ENCODE measurements at places on chromosomes 6 and 20.

DNA sequence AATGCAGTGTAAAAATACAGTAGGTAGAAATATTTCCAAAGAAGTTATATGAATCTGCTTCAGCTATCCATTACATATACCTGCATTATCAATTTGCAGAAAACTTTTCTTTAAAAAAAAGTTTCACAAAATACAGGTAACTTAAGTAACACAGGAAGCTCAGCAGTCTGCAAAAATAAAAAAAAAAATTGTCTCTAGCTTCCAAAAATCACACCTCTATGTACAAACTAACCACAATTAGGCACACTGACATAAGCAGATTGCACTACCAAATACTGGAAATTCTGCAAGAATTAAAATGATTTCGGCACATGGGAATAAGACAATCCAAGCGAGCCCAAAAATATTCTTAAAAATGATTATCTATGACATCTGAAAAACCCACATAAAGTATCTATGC, 41.2 kb downstream of the ME1 start:
- no peak for DNase-seq

GRCh38 chr6:108437821-108438220, 122.9 kb upstream of the FOXO3 start:
- no peak for DNase-seq

GRCh38 chr6:142706210-142706609, 238.8 kb downstream of the HIVEP2 start:
- DNase-seq = peak; percentile 51

- DNase-seq = no peak
Measured at GRCh38 chr6:128403618-128404444, 116.6 kb downstream of the PTPRK start.

- no peak for DNase-seq
Measured at GRCh38 chr6:72724545-72724944, 102.7 kb downstream of the KCNQ5 start.

- DNase-seq = peak; percentile 24
Measured at GRCh38 chr6:114108119-114109002, 137.4 kb upstream of the HDAC2 start.

- no peak for DNase-seq
Measured at GRCh38 chr20:62676976-62677375, 31.7 kb upstream of the NTSR1 start.

GRCh38 chr6:153073841-153074240, 57.2 kb downstream of the RGS17 start:
- DNase-seq = peak; percentile 31

GRCh38 chr6:111805511-111806164, 67.6 kb downstream of the FYN start:
- DNase-seq = peak; percentile 65

DNA sequence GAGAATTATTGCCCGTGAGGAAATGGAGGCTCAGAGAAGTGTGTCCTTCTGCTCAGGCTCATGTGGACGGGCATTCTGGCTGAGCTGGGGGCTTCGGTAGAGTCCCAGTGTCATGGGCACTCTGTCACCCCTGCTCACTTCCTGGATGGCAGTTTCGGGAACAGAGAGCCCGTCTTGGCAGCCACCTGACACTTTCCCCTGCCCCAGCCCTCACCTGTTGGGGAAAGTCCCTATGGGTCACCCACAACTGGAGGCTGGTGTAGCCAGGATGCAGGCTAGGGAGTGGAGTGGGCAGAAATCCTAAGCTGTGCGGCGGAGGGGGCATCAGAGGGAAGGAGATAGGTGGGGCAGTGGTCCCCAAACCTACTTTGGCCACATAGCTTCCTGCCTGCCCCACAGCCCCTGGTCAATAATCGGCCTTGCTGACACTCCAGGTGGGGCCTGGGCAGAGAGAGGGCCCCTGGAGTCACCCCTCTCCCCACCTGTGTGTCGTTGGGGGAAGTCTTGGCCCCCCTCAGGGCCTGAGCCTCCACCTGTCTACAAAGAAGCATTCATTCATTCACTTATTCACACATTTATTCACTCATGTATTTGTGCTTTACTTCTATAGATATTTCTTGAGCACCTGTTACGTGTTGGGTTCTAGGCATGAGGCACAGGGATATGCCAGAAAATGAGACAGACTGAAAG, 40.5 kb downstream of the SNAI1 start:
- no peak for DNase-seq

GRCh38 chr20:7189231-7189630, 421.7 kb downstream of the BMP2 start:
- DNase-seq = no peak

Data from inflammatory macrophage treated with lipopolysaccharide for 1 hour (primary cell).